ENCODE measurements at places on chromosomes 7 and 10.

DNA sequence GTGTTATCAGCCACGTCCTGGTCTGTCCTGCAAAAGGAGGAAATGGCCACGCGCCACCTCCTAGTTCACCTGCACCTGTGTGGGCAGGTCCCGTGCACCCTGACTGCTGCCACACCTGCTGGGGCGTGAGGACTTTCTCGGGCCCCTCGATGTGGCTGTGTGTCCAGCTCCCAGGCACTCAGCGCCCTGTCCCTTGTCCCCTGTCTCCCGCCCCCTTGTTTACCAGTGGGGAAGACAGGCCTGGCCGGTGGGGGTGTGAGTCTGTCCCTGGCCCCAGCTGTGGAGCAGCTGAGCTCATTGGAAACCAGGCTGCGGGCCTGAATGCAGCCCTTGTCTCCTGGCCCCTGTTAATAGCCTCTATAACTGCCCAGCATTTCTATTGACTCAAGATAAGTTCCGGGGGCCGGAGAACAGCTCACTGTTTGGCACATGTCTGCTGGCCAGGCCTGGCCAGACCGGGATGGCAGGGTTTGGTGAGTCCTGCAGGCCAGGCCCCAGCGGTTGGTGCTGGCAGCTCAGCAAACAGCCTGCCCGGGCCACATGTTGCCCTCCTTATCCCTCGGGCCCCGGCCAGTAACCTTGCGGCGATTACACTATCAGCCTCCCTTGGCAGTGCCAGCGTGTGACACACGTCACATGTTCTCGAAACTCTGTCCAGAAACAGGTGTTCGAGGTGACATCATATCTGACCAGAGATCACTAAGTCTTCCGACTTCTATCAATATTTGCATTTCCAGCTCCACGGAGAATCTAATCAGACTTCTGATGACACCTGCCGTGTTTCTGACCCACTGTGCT is 52.1 kb downstream of the FOXL3 start:
- no peak for DNase-seq

DNA sequence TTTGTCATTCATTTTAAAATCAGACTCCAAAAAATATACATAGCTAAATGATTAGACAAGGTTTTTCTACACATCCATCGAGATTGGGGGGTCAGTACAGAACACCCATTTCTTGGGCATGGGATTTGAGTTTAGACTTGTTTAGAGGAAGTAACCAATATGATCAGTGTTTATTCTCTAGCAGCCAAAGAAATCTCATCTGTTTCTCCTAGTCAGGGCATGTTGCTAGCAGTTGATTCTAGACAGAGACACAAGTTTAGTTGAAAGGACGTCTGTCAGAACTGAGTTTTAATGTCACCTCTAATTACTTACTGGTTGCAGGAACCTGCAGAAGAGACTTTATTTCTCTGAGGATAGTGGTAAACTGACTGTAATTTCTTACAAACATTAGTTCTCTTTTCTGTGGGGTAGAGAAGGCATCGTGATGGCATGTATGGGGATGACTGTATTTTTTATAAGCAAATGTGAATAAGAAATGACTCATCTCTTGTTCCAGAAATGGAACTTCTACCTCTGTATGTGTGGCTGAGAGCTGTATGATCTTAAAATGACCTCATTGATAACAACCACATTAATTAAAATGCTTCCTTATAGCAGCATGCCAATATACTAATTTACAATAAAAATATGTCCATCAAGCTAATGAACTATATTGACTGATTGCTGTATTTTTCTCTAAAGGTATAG is 30.6 kb upstream of the RHOBTB1 start:
- no peak for DNase-seq

- DNase-seq = peak; percentile 24
Observed at GRCh38 chr10:79274279-79275104, 72.8 kb upstream of the PPIF start.

DNA sequence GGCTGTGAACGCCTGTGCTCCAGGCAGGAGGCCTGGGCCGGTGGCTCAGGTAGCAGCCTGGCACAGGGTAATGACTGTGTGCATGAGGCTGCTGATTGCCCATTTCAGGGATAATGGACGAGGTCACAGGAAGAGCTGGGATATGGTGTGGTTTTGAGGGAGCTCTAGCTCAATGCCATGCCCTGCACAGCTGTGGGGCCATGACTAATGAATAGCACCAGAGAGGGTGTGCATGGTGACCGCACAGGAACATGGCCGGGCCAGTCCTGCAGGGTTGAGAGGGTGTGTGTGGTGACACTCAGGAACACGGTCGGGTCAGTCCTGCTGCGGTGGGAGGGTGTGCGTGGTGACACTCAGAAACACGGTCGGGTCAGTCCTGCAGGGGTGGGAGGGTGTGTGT is 21.8 kb downstream of the NKX6-2 start:
- no peak for DNase-seq

DNA sequence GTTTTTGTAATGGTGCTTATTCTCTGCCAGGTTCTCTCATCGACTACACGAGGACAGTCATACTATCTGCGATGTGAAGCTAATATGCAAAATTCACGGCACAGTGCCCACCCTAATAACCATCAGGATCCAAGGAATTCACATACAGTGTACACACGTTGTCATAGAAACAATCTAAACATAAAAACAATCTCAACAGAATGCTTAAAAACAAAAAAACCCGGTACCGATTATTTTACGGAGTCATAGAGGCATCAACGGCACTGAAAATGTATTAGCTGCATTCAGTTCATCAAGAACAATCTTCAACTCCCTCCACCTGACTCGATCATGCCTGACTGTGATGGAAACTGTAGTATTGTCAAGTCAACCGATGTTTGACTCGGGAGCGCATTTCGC is 628 bp downstream of the MRPS33 start:
- DNase-seq = peak; percentile 19

Data from hematopoietic multipotent progenitor cell treated with erythropoietin and hydrocortisone succinate and interleukin-3 and kit ligand, for 8 days (in vitro differentiated cells).